ENCODE measurements at places on chromosomes 6 and 20.

GRCh38 chr6:16766043-16766536, 4.8 kb upstream of the ATXN1 start:
- no peak for DNase-seq

- DNase-seq = no peak
Measured at GRCh38 chr6:146997062-146997461, 207.2 kb upstream of the STXBP5 start.

GRCh38 chr6:118080547-118080946, 173.5 kb downstream of the SLC35F1 start:
- no peak for DNase-seq

GRCh38 chr20:36147690-36148089, 6.8 kb upstream of the EPB41L1 start:
- no peak for DNase-seq

DNA sequence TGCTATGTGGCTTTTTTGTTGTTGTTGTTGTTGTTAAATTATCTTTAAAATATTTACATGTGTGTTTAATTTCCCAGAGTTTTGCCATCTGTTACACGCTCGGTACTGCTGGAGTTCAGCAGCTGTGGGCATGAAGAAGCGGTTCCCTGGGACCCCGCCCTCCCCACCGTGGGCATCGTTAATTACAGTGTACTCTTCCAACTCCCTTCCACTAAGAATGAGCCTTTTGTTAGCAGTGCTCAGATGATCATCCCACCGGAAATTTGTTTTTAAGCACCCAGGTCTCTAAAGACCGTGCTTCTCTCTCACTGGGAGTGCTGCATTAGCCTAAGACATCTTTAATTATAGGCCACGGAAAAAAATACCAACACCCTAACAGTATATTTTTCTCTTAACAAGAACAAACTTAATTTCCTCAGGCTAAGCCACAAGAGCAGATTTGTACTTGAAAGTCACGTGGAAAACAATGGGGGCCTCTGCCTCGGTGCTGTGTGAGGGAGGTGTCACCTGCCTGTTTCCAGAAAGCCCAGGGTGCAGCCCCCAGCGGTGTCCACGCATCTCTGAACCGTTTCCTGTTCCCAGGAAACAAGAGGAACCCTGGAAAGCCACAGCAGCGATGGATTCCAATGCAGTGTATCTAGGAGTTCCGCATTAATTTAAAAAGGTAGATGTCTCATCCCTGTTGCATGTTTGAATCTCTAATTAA, 113.3 kb upstream of the FRMD1 start:
- no peak for DNase-seq

DNA sequence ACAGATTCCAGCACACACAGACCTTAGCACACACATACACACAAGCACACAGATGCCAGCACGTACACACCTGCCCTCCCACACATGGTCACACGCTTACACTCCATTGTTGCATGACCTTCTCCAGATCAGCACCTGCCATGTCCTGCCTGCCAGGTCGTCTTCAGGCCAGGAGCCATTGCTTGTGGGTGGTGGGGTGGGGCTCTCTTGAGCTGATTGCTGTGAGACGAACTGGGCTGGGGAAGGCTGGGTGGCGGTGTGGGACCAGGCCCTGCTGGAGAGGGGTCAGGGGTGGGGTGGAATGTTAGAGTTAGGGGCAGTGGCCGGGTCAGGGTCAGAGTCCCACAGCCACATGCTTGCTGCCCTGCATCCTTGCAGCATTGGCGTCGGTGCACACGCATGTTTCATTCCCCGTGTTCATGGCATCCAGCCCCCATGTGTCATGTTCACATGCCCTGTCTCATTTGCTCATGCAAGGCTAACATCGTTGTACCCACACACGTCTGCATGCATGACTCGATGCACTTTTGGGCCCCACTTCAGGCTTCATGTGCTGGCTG, 6.5 kb upstream of the NPBWR2 start:
- DNase-seq = no peak

GRCh38 chr20:9214685-9215084, 145.8 kb downstream of the PLCB4 start:
- DNase-seq = no peak

DNA sequence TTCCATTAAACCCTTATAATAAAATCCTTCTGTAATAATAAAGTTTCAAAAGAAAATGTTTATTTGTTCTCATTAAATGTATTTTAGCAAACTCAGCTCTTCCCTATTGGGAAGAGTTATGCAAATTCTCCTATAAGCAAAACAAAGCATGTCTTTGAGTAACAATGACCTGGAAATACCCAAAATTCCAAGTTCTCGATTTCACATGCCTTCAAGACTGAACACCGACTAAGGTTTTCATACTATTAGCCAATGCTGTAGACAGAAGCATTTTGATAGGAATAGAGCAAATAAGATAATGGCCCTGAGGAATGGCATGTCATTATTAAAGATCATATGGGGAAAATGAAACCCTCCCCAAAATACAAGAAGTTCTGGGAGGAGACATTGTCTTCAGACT, 3.8 kb downstream of the IL17A start:
- DNase-seq = no peak

- no peak for DNase-seq
Measured at GRCh38 chr6:79134699-79135474, 56.8 kb upstream of the PHIP start.

GRCh38 chr20:19807946-19808330, 49.9 kb downstream of the RIN2 start:
- no peak for DNase-seq

DNA sequence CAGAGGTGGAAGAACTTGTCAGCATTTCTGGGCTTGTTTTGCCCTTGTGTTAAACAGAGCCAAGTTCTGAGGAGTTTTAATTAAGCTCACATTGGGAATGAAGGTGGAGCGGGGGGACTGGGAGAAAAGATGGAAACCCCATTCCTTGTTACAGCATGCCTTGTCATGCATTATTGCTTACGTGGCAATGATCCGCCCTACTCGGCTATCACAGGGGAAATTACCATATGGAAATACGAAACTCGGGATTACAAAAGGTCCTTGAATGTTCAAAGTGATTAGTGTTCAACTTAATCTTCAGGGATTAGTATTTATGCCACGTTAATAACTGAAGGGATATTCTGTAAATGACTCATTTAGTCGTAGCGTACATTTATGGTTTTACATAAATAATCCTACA, 86.4 kb downstream of the MAP3K7 start:
- DNase-seq = no peak

DNA sequence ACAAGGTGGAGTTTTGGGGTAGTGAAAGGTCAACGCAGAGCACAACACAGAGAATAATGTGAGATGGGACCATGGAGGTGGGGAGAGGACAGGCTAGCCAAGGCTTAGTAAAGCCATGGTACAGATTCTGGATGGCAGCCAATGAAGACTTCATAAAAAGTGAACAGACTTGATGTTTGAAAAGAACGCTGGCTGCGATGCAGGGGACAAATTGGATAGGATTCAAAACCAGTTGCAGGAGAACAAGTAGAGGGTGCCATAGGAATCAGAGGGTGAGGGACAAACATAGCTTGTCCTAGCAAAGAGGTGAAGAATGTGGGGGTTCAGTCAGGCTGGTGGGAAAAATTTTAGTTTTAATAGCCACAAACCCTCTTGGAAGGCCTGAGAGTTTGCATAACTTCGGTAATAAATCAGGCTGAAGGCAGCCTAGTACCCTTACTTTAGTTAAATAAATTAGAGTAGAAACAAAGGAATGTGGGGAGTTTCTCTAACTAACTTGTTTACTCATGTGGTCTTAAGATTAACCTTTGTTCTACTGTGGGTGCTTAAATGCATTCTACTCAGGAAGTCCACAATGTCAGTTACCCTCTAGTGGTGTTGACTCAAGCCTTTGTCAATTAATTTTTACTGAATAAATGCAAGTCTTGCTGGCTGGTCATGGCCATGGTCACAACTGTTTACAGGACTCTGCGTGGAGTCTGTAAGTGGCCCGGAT, 216.4 kb downstream of the C6orf118 start:
- DNase-seq = no peak

GRCh38 chr20:24616258-24617079, 147.0 kb downstream of the SYNDIG1 start:
- DNase-seq = no peak

- no peak for DNase-seq
Measured at GRCh38 chr6:53049415-53049814, 15.8 kb upstream of the FBXO9 start.

GRCh38 chr6:35719404-35719829, 17.4 kb upstream of the ARMC12 start:
- no peak for DNase-seq

- DNase-seq = no peak
Measured at GRCh38 chr6:99885051-99885450, 109.0 kb downstream of the MCHR2 start.

DNA sequence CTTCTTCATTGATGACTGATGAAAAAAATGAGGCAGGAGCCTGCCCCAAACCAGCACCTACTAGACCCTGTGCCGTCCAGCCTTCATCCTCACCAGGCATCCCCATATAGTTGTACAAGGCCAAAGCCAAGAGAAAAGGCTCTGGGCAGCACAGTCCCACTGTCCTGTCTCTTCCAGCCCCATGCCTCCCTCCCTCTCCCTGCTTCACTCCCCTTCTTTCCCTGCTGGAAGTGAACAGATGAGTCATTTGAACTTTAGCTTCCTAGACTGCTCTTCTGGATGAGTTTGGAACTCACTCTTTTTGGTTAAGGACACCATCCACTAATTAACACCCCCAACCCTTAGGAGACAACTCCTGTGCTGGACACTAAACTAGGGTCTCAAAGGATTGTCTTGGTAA, 235.2 kb downstream of the LRFN2 start:
- no peak for DNase-seq

Data from CD8-positive, alpha-beta T cell (primary cell).